Hippocampal formation (tissue), 2 donors: ENCODE measurements at places on chromosomes 13 and 19.
A peak's percentile ranks its signal among the peaks of the same experiment; 100 is the strongest.

- no peak for DNase-seq
Measured at GRCh38 chr13:113292021-113292862, 4.8 kb upstream of the LAMP1 start.

DNA sequence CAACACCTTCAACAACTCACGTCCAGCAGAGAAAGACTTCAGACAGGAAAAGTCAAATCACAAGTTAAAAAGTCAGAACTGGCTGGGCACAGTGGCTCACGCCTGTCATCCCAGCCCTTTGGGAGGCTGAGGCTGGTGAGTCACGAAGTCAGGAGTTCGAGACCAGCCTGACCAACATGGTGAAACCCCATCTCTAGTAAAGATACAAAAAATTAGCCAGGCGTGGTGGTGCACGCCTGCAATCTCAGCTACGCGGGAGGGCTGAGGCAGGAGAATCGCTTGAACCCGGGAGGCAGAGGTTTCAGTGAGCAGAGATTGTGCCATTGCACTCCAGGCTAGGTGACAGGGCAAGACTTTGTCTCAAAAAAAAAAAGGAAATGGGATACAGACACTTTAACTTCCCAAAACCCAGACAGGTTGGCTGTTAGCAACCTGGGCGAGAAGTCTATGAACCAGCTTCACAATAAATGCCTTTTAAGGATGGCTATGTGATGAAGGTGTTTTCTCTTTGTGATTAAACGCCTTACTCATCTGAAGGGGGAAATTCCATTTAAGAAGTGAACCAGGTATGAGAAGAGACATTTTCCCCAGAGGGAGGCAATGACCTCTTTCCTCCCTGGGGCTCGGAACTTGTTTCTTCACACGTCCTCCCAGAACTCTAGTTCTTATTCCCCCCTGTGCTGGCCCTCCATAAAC lies 80.4 kb downstream of the INSR start:
- DNase-seq, result no peak

DNA sequence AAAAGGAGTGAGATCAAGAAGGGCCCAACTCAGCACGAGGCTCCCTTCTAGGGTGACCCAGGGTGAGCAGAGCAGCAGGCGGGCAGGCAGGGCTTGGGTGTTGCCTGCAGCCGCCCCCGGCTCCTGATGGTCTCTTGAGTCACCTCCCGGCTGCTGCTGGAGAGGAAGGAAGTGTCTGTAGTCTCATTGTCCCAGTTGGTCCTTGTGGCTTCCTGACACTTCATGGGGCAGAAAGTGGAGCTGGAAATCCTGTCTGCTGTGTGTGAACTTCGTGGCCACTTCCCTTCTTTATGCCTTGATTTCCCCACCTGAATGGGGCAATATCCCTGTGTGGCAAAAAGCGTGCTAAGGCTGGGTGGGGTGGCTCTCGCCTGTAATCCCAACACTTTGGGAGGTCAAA lies 2.5 kb downstream of the MAP1S start:
- no peak for DNase-seq

GRCh38 chr13:40139896-40140520 lies 484.5 kb downstream of the COG6 start:
- no peak for DNase-seq

DNA sequence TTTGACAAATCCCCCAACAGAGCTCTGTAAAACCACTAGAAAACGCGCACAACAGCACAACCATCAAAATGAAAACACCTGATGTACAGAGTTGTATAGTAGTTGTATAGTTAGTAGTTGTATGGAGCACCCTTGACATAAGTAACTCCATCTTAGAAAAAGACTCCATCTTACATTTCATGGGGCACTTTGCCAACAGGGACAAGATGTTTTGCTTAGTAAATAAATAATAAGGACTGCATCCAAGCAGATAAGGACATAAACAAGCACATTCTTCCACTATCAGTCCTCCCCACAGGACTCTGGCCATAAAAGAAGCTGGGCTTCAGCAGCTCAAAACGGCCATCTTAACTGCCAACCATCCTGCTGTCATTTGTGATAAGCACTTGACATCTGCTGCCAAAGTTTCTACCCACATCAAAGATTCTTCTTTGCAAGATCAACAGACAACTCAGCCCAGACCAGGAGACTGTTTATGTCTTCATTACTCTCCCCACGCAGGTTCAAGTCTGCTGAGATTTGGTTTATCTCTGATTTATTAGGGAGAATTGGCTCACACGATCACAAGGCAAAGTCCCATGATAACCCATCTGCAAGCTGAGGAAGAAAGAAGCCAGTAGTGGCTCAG lies 20.7 kb upstream of the ZNF331 start:
- no peak for DNase-seq

GRCh38 chr13:28610996-28611395 lies 47.9 kb upstream of the POMP start:
- no peak for DNase-seq

- no peak for DNase-seq
Measured at GRCh38 chr19:10762656-10763055, 44.8 kb downstream of the DNM2 start.

GRCh38 chr19:33310606-33311325 lies 8.4 kb upstream of the CEBPA start:
- DNase-seq, result no peak

DNA sequence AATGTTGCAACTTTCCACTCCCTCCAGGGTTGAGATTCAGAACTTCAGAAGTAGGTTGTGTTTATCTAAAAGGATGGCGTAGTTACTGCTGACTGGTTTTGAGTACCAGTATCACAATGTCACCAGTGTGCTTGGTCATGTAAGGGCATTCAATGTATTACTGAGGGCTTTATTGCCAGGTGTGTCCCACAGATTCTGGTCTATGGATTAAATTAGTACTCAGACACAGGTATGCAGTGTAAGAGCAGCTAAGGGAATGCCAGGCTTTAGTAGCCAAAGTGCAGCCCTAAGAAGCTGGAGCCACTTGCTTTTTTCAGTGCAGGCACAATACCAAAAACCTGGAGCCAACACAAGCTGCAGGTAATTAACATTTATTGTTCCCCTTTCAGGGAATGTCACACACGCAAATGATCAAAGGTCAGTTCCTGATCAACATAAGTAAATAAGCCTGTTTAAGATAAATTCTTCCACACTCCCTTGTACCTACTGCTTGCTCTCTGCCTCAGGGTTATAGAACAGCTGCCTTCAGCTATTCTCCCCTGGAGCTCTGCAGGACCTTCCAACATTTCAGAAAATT lies 130.1 kb upstream of the ZNF91 start:
- DNase-seq, result no peak

DNA sequence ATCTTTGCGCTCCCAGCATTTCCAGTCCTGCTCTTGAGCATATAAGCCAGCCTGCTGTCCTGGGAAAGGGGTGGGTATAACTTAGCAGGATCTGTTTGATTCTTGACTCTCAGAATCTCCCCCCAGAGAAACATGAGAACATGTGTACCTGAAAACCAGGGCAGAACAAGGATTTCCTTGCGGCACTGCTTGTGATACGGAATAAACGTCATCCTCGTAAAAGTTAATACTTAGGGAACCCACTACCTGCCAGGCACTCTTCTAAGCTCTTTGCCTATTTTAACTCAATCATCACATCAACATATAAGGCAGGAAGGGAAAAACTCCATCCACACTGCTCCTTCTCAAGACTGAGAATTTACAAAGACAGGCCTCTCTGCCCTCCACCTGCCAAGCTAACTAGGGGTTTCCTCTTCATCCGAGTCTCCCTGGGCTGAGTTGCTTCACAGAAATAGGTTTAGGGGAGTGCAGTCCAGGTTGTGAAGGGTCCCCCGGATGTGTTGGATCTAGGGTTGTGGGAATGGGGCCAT lies 1.1 kb downstream of the ZNF653 start:
- peak; percentile 19 for DNase-seq

DNA sequence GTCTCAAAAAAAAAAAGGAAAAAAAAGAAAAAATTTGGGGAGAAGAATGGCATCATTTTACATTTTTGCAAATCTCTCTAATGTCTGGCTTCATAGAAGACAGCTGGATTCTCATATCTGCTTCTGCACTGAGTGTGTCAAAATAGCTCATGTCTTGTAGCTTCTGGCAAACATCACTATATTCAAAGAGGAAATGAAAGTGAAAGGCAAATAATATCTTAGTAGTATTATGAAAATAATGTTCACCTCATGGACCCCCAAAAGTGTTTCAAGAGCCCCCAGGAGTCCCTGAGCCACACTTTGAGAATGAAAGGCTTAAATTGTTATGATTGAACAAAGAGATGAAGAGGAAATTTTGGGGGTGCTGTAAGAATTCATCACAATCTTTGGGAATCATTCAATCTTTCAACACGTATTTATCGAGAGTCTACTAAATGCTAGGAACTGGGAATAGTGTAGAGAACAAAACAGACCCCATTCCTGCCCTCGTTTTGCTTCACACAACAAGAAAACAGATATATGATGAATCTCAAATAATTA lies 1.2 kb upstream of the SLC6A16 start:
- DNase-seq, result no peak

DNA sequence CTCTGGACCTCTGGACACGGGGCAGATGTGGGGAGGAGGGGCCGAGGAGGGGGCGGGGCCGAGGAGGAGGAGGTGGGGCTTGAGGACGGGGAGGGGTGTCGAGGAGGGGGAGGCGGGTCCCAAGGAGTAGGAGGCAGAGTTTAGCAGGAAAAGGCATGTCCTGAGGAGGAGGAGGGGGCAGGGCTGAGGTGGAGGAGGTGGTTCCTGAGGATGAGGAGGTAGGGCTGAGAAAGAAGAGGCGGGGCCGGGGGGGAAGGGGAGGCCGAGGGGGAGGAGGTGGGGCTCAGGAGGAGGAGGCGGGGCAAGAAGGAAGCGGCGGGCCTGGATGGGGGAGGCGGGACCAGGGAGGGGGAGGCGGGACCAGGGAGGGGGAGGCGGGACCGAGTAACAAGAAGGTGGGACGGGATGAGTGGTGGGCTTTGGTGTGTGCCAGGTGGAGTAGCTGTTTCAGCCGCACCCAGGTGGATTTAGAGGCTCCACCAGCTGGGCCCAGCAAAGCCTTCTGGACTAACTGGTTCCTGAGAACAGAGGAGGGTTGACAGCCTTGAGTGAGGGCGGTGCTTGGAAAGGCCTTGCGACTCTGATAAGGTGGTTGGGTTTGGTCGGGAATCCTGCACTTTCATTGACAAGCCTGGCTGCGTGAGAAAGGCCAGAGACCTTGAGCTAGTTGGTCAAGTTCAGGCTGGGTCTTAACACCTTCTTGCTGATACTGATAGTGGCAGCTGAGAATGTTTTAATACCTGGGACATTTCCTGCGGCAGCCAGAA lies 7.7 kb downstream of the TECR start:
- no peak for DNase-seq
